Kidney (tissue), 22 donors: ENCODE measurements at places on chromosomes 5 and 9.
A peak's percentile ranks its signal among the peaks of the same experiment; 100 is the strongest.

DNA sequence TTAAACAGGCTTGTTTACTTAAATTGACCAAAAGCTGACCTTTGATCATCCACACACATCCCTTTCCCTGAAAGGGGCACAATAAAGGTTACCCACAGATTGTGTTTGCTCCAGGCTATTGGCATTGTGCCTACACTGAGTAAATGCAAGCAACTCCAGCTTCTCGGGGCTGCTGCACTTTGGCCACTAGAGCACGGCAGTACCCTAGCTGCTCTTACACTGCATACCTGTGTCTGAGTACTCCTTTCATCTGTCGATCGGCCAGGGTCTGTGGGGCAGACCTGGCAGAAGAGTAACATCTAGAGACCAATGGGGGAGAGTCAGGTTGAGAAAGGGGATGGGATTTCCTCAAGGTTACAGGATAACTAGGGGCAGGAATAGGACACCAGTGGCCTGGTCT, 281.9 kb upstream of the NMUR2 start:
- no peaks in the 10 kb centered on the region for H3K36me3 ChIP-seq
- no peaks in the 10 kb centered on the region for H3K27me3 ChIP-seq
- no peaks in the 10 kb centered on the region for H3K4me1 ChIP-seq
- no peak overlapping the region for H3K4me3 ChIP-seq
- DNase-seq = no peak

GRCh38 chr5:43649256-43649655, 46.3 kb downstream of the NNT start:
- DNase-seq = no peak
- H3K4me3 ChIP-seq = no peak overlapping the region
- no peaks in the 10 kb centered on the region for H3K4me1 ChIP-seq
- H3K36me3 ChIP-seq = peaks cover 5% of the 10 kb centered on the region
- no peaks in the 10 kb centered on the region for H3K27me3 ChIP-seq
- no peak overlapping the region for H3K27ac ChIP-seq

DNA sequence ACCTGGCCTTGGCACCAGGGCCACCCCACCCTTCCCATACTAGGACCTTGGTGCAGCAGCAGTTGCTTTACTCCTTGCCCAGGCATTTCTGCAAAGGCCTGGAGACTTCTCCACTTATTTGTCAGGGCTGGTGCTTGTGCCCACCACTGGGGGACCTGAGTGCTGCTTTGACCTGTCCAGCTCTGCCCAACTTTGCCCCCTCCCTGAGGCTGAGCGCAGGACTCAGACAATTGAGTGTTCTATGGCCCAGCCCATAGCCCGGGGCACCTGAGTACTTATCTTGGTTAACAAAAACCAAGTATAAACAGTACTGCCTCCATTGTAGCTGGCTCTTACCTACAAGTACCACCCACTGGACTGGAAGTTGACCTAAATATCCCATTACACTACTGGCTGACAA, 406.1 kb upstream of the CHD1 start:
- H3K36me3 ChIP-seq = no peaks in the 10 kb centered on the region
- no peak overlapping the region for H3K27ac ChIP-seq
- H3K4me3 ChIP-seq = no peak overlapping the region
- DNase-seq = no peak
- no peaks in the 10 kb centered on the region for H3K27me3 ChIP-seq

GRCh38 chr5:66814146-66814991, 218.2 kb downstream of the MAST4 start:
- no peaks in the 10 kb centered on the region for H3K27me3 ChIP-seq
- no peak overlapping the region for H3K4me3 ChIP-seq
- H3K36me3 ChIP-seq = no peaks in the 10 kb centered on the region
- no peak overlapping the region for H3K27ac ChIP-seq

GRCh38 chr5:87390075-87390474, 22.7 kb downstream of the CCNH start:
- H3K4me1 ChIP-seq = no peaks in the 10 kb centered on the region
- H3K27me3 ChIP-seq = no peaks in the 10 kb centered on the region
- H3K27ac ChIP-seq = no peak overlapping the region
- H3K36me3 ChIP-seq = peaks cover 63% of the 10 kb centered on the region

DNA sequence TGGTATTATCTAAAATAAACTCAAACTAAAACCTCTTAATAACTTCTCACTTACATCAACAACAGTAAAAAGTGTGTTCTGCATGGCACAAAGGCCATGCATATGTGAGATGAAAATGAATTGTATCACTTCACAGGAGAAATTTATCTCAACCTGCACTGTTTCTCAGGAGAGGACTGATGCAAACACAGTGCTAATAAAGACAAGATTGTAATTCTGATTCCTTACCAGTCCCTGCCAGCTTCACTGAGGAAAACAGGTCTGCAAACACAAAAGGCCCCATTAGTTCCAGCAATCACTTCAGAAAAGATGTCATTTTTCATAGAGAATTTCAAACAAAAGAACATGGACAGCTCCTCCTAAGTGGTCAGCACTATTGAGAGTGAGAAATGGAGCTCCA, 117.3 kb upstream of the PDE4D start:
- no peak overlapping the region for H3K4me3 ChIP-seq
- H3K27me3 ChIP-seq = no peaks in the 10 kb centered on the region
- H3K4me1 ChIP-seq = no peaks in the 10 kb centered on the region
- H3K27ac ChIP-seq = no peak overlapping the region
- no peaks in the 10 kb centered on the region for H3K36me3 ChIP-seq
- DNase-seq = no peak

- H3K4me1 ChIP-seq = no peaks in the 10 kb centered on the region
- no peak overlapping the region for H3K27ac ChIP-seq
- no peak for DNase-seq
- H3K36me3 ChIP-seq = no peaks in the 10 kb centered on the region
Measured at GRCh38 chr5:134125039-134126015, 10.8 kb downstream of the TCF7 start.

DNA sequence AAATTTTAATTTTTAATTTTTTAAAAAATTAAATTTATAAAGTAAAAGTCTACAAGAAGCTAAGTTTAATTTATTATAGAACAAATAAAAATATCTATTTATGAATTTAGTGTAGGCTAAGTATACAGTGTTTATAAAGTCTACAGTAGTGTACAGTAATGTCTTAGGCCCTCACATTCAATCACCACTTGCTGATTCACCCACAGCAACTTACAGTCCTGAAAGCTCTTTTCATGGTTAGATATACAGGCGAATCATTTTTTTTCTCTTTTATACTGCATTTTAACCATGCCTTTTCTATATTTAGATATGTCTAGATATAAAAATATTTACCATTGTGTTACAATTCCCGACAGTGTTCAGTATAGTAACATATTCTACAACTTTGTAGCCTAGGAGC, 55.9 kb downstream of the PCSK1 start:
- DNase-seq = no peak
- no peaks in the 10 kb centered on the region for H3K4me1 ChIP-seq
- no peaks in the 10 kb centered on the region for H3K36me3 ChIP-seq

DNA sequence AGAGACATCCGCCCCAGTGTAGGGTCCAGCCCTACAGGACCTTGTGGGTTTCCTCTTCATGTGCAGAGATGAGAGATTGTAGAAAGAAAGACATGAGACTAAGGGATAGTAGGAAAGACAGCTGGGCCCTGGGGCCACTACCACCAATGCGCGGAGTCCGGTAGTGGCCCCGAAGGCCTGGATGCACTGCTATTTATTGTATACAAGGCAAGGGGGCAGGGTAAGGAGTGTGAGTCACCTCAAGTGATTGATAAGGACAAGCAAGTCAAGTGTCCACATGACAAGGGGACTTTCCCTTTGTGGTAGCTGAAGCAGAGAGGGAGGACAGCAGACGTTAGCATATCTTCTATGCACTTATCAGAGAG, 6.2 kb upstream of the TMEM141 start:
- no peak overlapping the region for H3K4me3 ChIP-seq
- H3K4me1 ChIP-seq = no peaks in the 10 kb centered on the region
- no peaks in the 10 kb centered on the region for H3K27me3 ChIP-seq
- H3K27ac ChIP-seq = no peak overlapping the region
- no peaks in the 10 kb centered on the region for H3K36me3 ChIP-seq
- DNase-seq = no peak

- H3K4me3 ChIP-seq = no peak overlapping the region
- no peak overlapping the region for H3K27ac ChIP-seq
- H3K27me3 ChIP-seq = no peaks in the 10 kb centered on the region
- H3K36me3 ChIP-seq = peaks cover 13% of the 10 kb centered on the region
- H3K4me1 ChIP-seq = no peaks in the 10 kb centered on the region
Measured at GRCh38 chr5:80662108-80662507, 7.3 kb upstream of the DHFR start.

DNA sequence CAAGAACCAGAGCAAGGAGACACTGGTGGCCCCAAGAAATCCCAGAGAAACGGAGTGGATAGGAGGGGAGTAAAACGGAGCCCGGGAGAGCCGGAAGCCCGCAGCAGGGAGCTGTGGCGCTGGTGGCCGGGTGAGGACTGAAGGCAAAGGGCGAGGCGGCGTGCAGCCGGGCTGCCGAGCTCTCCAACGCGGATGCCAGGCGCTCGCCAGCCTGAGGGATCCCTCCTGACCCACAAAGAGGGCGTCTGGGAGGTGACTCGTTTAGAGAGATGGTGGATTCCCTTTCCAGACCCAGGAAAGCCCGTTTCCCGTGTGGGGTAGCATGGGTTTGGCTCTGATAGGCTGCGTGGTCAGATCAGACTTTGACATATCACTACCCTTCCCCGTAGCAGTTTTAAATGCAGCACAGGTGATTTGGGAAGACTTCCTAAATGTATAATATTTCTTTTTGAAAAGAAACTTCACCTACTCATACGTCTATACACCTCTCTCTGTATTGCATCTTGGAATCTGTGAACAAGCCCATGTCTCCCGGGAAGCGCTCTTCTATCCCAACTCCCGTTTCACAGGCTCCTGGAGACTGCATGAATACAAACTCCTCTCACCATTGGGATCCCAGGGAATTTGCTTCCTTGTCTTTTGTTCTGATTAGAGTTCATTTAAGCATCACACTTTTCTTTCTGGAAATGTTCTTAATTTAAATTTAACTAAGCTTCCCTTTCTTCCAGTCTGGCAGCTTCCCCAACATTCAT, 158.1 kb downstream of the C9orf152 start:
- peak overlapping the region; percentile 82 for H3K27ac ChIP-seq
- H3K4me3 ChIP-seq = peak overlapping the region; percentile 63
- H3K27me3 ChIP-seq = no peaks in the 10 kb centered on the region
- H3K4me1 ChIP-seq = no peaks in the 10 kb centered on the region

GRCh38 chr5:139383993-139384590, 995 bp upstream of the SLC23A1 start:
- no peaks in the 10 kb centered on the region for H3K36me3 ChIP-seq
- DNase-seq = no peak
- H3K4me1 ChIP-seq = no peaks in the 10 kb centered on the region
- no peaks in the 10 kb centered on the region for H3K27me3 ChIP-seq
- H3K4me3 ChIP-seq = no peak overlapping the region

DNA sequence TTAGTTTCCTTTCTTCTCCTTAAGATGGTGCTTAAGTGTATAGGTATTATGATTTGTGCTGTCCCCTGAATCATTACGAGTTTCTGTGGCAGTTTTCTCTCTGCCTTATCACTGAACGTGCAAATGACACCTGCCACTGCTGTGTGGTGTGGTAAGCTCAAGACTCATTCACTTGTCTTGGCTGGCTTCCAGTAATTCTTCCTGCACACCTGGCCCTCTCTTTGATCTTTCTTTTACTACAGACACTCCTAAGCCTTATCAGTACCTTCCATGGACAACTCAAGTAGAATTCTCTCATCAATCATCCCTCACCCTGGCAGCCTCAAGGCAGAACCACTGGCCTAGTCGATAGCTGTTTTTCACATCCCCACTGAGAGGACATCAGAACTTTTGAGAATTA, 82.6 kb upstream of the ADAMTS19 start:
- H3K27ac ChIP-seq = no peak overlapping the region
- no peaks in the 10 kb centered on the region for H3K27me3 ChIP-seq
- no peaks in the 10 kb centered on the region for H3K36me3 ChIP-seq
- no peaks in the 10 kb centered on the region for H3K4me1 ChIP-seq

- H3K4me3 ChIP-seq = no peak overlapping the region
- H3K27ac ChIP-seq = no peak overlapping the region
- DNase-seq = no peak
- no peaks in the 10 kb centered on the region for H3K27me3 ChIP-seq
- no peaks in the 10 kb centered on the region for H3K36me3 ChIP-seq
Measured at GRCh38 chr5:1540831-1541701, 17.3 kb upstream of the LPCAT1 start.

DNA sequence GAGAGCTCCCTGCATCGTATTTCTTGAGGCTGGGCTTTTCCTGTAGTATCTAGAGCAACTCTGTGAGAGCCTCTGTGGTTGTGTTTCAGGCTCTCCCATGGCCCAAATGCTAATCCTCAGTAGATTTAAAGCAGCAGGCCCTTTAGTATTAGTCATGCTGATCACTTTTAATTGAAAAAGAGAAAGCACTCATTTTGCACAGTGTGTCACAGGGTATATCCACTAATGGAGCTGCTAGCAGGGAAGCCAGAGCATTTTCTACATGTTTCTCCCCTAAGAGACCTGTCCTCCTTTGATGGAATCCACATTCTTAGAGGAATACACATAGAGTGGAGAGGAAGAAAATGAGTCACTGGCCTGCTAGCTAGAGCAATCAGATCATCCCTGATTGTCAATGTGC, 348.5 kb downstream of the TMEM232 start:
- no peaks in the 10 kb centered on the region for H3K4me1 ChIP-seq
- H3K27ac ChIP-seq = no peak overlapping the region
- H3K36me3 ChIP-seq = no peaks in the 10 kb centered on the region
- no peak for DNase-seq
- H3K27me3 ChIP-seq = no peaks in the 10 kb centered on the region

- no peak overlapping the region for H3K27ac ChIP-seq
- H3K4me3 ChIP-seq = no peak overlapping the region
- H3K4me1 ChIP-seq = no peaks in the 10 kb centered on the region
Measured at GRCh38 chr5:66222455-66222854, 78.4 kb downstream of the SREK1 start.

- H3K36me3 ChIP-seq = no peaks in the 10 kb centered on the region
- H3K4me3 ChIP-seq = no peak overlapping the region
- DNase-seq = no peak
- peak overlapping the region; percentile 64 for H3K27ac ChIP-seq
Measured at GRCh38 chr9:13705918-13706317, 426.4 kb upstream of the MPDZ start.

- no peaks in the 10 kb centered on the region for H3K36me3 ChIP-seq
- H3K27ac ChIP-seq = no peak overlapping the region
- no peak overlapping the region for H3K4me3 ChIP-seq
Measured at GRCh38 chr5:131541762-131542161, 93.3 kb downstream of the RAPGEF6 start.

GRCh38 chr5:150376799-150377771, 19.6 kb downstream of the TCOF1 start:
- H3K27me3 ChIP-seq = no peaks in the 10 kb centered on the region
- H3K4me3 ChIP-seq = no peak overlapping the region
- peaks cover 3% of the 10 kb centered on the region for H3K36me3 ChIP-seq
- no peaks in the 10 kb centered on the region for H3K4me1 ChIP-seq
